B cell (primary cell): ENCODE measurements at places on chromosomes 5 and 9.

DNA sequence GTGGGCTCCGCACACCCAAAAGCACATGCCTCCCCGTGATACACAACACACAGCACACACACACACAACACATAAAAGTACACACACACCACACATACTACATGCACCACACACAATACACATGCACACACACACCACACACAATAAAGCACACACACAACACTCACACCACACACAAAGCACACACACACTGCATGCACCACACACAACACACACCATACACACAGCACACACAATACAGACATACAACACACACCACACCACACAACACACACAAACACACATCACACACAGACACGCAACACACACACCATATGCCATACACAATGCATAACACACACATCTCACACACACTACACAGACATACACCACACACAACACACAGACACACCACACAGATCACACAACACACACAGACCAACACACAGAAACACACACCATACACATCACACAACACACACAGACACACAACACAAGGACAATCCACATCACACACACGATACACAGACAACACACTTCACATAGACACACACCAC, 3.4 kb upstream of the CCDC187 start:
- DNase-seq, result no peak

GRCh38 chr5:30849931-30850710, 343.4 kb upstream of the CDH6 start:
- no peak for DNase-seq

GRCh38 chr5:75192264-75192663, 44.4 kb downstream of the ANKRD31 start:
- no peak for DNase-seq

DNA sequence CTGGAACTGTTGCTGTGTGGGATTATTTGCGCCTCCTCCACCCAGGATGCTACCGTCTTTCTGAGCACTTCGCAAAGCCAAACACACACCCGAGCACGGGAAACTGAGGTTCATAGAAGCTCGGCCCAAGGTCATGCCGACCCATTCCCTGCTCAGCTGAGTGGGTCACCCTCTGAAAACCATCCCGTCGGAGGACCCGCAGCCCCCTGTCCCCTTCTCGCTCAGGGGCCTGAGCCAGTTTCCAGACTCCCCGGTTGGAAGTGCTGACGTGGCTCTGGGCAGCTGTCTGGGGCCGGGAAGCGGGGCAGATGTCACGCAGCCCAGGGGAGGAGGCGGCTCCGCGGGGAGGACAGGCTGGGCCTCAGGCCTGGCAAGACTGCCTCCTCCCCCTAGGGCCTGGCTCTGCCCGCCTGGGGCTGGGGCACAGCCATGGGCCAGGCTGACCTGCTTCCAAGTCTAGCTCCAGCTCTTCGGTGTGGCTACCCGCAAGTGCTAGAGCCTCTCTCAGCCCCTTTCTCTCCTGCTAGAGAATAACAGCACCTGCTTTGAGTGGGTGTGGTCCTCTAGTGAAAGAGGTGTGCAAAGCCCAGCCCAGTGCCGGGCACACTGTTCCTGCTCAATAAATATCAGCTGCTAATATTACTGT, 9.9 kb upstream of the CXXC5 start:
- peak; percentile 82 for DNase-seq

DNA sequence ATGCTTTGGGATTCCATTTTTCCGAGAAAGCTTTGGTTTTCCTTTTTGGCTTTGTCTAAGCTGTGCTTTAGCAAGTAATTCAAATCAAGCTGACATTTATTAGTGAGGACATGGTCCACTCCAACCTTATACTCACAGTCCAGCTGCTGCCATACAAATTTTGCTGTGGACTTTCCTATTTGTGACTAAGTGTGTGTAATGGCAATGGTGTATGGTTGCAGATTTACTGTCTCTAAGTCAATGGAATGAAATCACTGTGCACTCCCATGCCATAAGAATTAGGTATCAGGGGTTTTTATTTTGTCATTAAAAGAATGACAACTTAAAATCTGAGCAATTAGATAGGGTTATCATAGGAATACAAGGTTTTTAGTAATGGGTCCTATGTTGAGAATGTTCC, 530.0 kb downstream of the CCDC171 start:
- DNase-seq, result no peak

GRCh38 chr5:50945139-50945538, 278.7 kb downstream of the PARP8 start:
- no peak for DNase-seq

- no peak for DNase-seq
These were observed 52.6 kb upstream of the SH3PXD2B start for GRCh38 chr5:172506921-172507320.

GRCh38 chr5:14400085-14400484, 181.5 kb upstream of the OTULINL start:
- no peak for DNase-seq

DNA sequence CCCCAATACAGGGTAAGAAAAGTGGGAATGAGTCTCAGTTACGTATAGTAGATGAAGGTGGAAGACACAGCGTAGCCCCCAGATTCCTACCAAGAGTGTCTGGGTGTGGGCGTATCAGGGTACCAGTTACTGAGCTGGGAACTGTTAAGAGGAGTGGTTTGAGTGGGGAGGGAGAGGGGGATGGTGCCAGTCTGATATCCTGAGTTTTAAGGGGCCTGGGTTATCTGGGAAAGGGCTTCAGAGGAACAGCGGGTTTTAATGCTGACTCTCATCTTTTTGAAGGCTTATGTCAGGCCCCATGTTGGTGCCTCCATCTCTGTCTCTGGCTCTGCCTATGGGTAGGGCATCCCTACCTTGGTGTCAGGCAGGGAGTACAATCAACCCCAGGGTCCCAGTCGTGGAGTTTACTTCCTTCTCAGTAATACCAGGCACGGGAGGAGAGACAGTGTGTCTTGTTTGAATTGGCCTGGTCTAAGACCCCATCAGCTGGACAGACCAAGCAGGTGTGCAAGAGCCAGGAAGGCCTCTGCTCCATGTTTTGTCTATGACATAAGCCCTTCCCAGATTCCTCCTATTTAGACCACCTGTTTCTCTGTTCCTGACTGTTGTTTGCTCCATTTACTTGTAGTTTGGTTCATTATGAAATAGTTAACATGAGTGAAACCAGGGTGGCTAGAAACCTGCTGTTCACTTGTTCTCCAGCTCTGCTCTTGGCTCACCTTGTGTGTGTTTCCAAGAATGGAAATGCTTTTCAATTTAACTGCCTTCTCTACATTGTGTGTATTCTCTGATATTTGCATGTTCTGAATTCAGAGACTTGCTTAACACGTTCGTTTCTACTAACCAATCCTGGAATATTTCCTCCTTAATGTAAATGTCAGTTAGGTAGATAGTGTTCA, 125.6 kb downstream of the DAB2IP start:
- DNase-seq, result no peak

- DNase-seq, result no peak
These were observed 39.9 kb downstream of the KIF24 start for GRCh38 chr9:34289159-34289558.

GRCh38 chr5:1057485-1058082, 49.0 kb downstream of the NKD2 start:
- DNase-seq, result no peak

GRCh38 chr9:13378154-13378553, 98.7 kb upstream of the MPDZ start:
- DNase-seq, result no peak

GRCh38 chr9:3329361-3329760, 196.4 kb downstream of the RFX3 start:
- no peak for DNase-seq

DNA sequence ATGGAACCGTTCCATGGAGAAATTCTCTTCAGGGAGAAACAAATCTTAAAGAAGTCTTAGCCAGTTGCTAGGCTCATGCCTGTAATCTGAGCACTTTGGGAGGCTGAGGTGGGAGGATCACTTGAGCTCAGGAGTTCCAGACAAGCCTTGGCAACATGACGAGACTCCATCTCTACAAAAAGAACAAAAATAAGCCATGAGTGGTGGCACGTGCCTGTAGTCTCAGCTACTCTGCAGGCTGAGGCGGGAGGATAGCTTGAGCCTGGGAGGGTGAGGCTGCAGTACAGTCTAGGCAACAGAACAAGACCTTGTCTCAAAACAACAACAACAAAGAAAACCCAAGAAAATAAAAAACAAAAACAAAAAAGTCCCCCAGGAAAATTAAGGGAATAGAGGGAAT, 8.2 kb downstream of the HSPB3 start:
- DNase-seq, result no peak

GRCh38 chr5:74613283-74613682, 27.2 kb downstream of the ENC1 start:
- DNase-seq, result no peak

DNA sequence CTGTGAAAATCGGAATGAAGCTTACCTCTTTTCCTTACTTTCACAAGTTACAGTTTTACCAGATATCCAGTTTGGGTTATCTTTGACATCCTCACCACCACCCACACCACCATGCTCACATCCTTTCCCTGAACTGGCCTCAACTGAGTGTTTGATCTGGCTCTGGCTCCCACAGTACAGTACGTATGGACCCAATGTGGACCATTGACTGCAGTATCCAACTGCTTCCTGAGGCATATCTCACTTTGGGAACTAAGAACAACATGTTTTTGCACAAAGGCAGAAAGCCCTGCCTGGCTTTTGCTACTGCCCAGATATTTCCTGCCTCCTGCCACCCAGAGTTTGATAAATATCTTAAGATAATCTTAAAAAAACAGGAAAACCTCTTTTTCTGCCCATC, 1232.0 kb upstream of the CDH18 start:
- no peak for DNase-seq

GRCh38 chr9:77556396-77556795, 91.7 kb downstream of the GNA14 start:
- DNase-seq, result no peak

DNA sequence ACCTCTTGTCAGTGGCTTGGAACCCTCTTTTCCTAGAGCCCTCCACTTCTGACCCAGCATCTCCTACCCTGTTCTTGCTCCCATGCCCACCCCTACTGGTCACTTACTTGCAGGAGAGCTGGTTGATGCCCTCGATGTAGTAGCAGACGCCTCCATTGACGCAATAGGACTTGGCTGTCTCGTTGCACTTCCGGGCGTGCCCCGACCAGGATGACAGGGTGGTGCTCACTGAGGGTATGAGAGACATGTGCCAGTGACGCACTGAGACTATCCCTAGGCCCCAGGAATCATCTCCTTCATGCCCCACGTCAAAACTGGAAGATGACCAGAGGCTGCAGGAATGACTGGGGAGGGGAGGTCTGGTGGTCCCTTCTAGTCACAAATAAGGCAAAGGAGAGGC, 76.0 kb downstream of the PSD2 start:
- DNase-seq, result no peak

- DNase-seq, result peak; percentile 17
These were observed 191.4 kb downstream of the MTRR start for GRCh38 chr5:8060235-8060952.

GRCh38 chr5:159395202-159395601, 64.9 kb upstream of the IL12B start:
- DNase-seq, result no peak

DNA sequence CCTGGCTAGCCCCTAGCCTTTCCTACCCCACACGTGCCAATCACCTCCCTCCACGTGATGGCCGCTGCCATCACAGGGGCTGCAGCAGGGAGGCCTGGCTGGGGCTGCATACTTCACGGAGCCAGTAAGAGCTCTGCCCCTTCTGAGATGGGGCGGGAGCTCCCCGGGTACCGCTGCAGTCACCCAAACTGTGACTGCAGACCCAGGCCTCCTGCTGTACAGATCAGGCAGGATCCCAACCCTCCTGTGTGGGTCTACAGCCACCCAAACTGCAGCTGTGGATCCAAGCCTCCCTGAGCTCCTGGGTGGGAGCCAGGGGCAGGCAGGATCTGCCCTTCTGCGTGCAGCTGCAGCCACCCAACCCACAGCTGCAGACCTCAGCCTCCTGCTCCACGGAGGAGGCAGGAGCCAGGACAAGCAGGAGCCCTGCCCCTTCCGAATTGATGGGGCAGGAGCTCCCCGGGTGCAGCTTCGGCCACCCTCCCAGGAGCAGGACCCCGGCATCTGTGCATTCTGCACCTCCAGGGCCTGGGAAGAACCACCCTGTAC, 3.2 kb upstream of the BTNL9 start:
- no peak for DNase-seq

GRCh38 chr5:61850696-61851095, 455.3 kb upstream of the KIF2A start:
- DNase-seq, result no peak
